PC-9 (cell line): ENCODE measurements at places on chromosomes 6 and 20. TPM values are rescaled to one million over a fixed set of nuclear protein-coding genes. Genes with fewer than 3 reads are reported as not detected.

- DNase-seq = peak; percentile 64
- H3K36me3 ChIP-seq = 0 out of 2 replicates have a peak, but pooled peaks cover 3% of the 10 kb centered on the region
- peaks cover 41% of the 10 kb centered on the region for H3K4me1 ChIP-seq
- no peaks in the 10 kb centered on the region for H3K27me3 ChIP-seq
Measured at GRCh38 chr6:80438772-80439171, 332.3 kb downstream of the BCKDHB start.

- no peaks in the 10 kb centered on the region; the same call in 1 of the 2 replicates for H3K36me3 ChIP-seq
- H3K4me3 ChIP-seq = no peak overlapping the region
- no peaks in the 10 kb centered on the region for H3K27me3 ChIP-seq
- DNase-seq = no peak
Measured at GRCh38 chr6:34338811-34339210, 53.7 kb downstream of the NUDT3 start.

CDC5L gene
- 17.8 and 24.0 TPM in 2 replicates for total RNA-seq

MLN gene
- not detected in 2 replicates for total RNA-seq

- no peak for DNase-seq
- peaks cover 20% of the 10 kb centered on the region for H3K4me1 ChIP-seq
- no peaks in the 10 kb centered on the region for H3K27me3 ChIP-seq
- H3K27ac ChIP-seq = no peak overlapping the region
Measured at GRCh38 chr6:107603006-107603370, 113.1 kb downstream of the SOBP start.

DNA sequence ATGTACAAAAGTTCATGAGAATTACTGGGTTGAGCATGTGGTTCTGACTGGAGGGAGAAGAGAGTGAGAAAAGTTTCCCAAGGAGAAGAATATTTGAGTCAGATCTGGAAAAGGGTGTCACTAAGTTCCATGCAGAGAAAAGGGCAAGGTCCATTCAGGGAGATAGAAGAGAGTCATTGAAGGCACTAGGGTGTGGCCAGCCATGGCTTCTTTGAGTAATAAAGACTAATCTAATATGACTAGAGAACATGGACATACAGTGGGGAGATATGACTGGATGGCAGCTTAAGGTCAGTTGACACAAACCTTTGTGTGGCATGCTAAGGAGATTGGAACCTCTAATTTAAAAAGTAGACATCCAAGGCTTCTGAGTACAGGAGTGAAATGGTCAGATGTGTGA, 10.7 kb upstream of the SLC17A4 start:
- no peak overlapping the region for H3K4me3 ChIP-seq
- no peak overlapping the region for H3K27ac ChIP-seq
- no peak for DNase-seq
- H3K27me3 ChIP-seq = no peaks in the 10 kb centered on the region
- H3K4me1 ChIP-seq = no peaks in the 10 kb centered on the region

DNA sequence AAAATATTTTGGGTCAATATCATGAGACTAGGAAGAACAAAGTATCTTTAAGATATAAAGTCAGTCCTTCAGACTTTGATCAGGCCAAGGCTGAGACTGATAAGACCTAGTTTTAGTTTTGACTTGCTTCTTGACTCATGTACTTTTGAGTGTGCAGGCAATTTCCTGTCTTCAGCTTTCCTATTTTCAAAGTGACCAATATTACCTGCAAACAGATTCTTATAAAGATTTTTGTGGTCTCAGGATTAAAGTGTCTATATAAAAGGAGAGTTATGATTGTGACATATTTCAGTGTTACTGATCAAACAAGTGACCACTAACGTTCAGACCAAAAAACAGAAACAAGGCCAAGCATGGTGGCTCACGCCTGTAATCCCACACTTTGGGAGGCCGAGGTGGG, 36.0 kb upstream of the AKIRIN2 start:
- no peaks in the 10 kb centered on the region for H3K36me3 ChIP-seq
- no peak overlapping the region for H3K4me3 ChIP-seq
- no peaks in the 10 kb centered on the region for H3K27me3 ChIP-seq
- no peak for DNase-seq
- H3K27ac ChIP-seq = no peak overlapping the region
- H3K4me1 ChIP-seq = peaks cover 2% of the 10 kb centered on the region; the same call in 1 of the 2 replicates

DNA sequence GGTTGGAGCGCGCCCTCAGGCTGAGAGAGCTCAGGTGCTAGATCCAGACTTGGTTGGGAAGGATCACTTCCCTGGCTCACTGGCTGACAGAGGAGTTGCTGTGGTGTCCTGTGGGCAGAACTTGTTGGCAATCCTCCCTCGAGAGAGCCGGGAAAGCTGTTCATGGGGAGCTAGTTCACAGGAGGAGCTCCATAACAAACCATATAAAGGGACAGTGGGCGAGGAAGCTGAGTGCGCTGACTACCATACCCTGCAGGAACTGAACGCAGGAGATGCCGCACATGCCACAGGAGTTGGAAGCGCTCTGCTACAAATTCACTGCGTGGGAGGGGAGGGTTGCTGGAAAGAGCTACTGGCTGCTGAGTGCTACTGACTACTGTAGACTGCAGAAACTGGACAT, 243.2 kb downstream of the OGFRL1 start:
- no peaks in the 10 kb centered on the region for H3K36me3 ChIP-seq
- H3K4me3 ChIP-seq = no peak overlapping the region
- peaks cover 19% of the 10 kb centered on the region for H3K4me1 ChIP-seq
- H3K27me3 ChIP-seq = no peaks in the 10 kb centered on the region

GRCh38 chr6:131023834-131024504, 39.1 kb downstream of the EPB41L2 start:
- H3K27ac ChIP-seq = peak overlapping the region; percentile 57
- H3K36me3 ChIP-seq = no peaks in the 10 kb centered on the region

IL17F gene
- not detected in 2 replicates for total RNA-seq

DNA sequence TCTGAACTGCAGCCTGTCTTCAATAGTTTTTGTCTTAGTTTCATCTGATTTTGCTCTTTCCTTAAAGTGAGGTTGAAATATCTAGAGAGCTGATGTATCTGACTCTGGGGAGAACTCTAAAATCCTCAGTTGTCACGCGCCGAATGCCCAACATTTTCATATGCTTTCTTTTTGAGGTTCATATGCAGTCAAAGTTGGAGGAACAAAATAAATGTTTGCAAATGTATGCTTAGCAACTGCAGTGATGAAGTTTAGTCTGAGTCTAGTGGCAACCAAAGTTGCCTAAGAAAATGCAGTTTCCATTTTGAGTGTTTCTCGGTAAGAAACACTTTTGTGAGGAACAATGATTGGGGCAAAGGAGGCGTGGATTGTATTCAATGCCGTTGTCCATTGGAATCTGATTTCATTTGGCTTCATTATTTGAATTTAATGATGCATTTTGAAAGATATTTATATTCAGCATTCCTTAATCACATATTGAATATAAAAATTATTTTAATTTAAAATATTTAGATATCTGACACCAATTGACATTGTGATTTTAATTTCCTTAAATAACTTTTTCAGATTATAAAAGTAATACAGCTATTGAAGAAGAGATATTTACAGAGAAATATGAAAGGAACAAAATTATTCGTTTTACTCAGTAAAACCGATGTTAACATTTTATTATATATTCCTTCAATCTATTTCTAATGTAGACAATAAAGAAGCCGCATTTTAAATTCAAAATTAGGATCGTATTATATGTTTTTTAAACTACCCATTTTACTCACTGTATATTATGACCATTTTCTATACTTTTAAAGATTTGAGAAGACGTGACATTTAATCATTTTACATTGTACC, 122.0 kb downstream of the PLEKHG1 start:
- no peaks in the 10 kb centered on the region for H3K36me3 ChIP-seq
- no peaks in the 10 kb centered on the region for H3K27me3 ChIP-seq
- peak overlapping the region; percentile 89 for H3K27ac ChIP-seq
- no peak for DNase-seq
- H3K4me1 ChIP-seq = peaks cover 69% of the 10 kb centered on the region

- H3K36me3 ChIP-seq = no peaks in the 10 kb centered on the region
- H3K4me3 ChIP-seq = no peak overlapping the region
- H3K27me3 ChIP-seq = no peaks in the 10 kb centered on the region
- no peak for DNase-seq
- H3K27ac ChIP-seq = no peak overlapping the region
Measured at GRCh38 chr6:46838033-46838432, 44.8 kb downstream of the MEP1A start.
